A172 (cell line): ENCODE measurements at places on chromosomes 1 and 21.

DNA sequence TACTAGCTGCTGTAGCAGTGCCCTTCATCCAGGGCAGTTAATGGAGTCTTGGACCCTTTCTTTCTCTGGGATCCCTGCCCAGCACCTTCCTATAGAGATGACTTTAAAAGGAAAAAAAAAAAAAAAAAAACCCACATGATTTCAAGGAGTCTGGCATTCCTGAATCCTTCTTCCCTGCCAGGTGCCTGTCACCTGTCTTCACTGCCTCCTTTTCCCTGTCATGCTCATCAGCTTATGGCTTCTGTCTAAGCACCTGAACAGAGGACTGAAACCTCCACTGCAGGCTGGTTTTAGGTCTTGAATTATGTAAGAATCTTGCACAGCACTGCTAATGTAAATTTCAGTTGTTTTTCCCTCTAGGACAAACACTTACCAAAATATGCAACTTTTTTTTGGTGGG is 24.9 kb downstream of the PPT1 start:
- no peak for DNase-seq

- no peak for DNase-seq
These were observed 7.1 kb downstream of the ERVH48-1 start for GRCh38 chr21:42918291-42918690.

GRCh38 chr1:207925210-207925609 is 14.3 kb upstream of the CD34 start:
- no peak for DNase-seq

DNA sequence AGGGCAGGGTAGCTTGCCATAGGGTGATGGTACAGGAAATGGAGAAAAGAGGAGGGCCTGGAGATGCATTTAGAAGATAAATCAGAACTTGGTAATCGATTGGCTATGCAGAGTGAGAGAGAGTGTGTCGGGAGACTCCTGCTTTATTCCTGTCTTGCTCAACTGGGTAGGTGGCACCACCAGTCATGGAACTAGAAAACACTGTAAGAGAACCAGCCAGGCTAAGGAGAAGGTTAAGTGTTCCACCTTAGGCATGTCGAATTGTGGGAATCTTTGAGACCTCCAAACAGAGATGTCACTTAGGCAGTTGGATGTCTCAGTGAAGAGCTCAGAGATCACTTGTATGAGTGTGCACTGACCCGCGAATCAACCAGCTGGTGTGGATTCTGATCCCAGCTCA is 28.7 kb upstream of the RD3 start:
- no peak for DNase-seq

DNA sequence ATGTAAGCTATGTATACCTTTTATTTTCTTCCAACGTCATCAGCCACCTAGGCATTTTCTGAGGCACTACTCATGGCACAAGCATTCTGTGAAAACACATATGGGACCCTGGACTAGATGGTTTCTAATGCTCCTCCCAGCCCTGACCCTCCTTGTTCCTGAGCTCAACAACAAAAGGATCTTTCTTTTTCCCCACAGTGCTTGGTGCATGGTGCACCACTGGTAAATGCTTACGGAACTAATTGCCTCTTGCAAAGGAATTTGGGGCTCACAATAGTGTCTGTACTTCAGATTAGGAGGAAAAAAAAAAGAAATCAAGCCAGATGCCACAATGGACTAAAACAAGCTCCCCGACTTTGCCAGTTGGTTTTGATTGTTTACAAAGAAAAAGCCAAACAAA is 390.5 kb downstream of the PLPP3 start:
- no peak for DNase-seq
